ENCODE measurements at places on chromosomes 2 and 18. TPM values are rescaled to one million over a fixed set of nuclear protein-coding genes. Genes with fewer than 3 reads are reported as not detected.

MERTK gene
- total RNA-seq: 6.6 TPM

SERPINB4 gene
- total RNA-seq: not detected

DNA sequence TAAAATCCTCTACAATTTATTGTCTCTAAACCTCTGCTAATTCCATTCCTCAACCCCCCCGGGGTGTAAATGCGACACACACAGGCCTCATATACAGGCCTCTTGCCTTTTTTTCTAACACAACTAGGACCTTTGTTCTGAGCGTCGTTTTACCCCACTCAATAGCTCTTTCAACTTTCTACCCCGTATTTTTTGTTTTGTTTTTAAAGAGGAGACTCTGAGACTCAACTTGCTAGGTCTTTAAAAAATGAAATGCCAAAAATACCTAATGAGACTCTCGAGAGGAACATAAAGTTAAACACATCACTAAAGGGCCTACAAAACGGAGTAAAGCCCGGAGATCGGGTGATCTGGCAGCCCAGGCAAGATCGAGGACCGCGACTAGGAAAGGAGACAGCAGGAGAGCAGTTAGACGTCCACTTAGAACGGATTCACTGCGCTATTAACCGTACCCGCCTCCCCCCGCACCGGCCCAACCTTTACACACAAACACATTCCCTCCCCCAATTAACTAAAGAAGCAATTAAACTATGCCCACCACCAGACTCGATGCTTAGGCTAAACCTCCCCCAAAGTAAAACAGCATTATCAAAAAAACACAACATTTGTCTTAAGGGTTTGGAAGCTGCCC lies 1.7 kb downstream of the TRIP12 start:
- H3K4me1 ChIP-seq: no peaks in the 10 kb centered on the region
- peak overlapping the region; percentile 30 for H3K27ac ChIP-seq
- peak overlapping the region; percentile 85 for H3K4me3 ChIP-seq

DNA sequence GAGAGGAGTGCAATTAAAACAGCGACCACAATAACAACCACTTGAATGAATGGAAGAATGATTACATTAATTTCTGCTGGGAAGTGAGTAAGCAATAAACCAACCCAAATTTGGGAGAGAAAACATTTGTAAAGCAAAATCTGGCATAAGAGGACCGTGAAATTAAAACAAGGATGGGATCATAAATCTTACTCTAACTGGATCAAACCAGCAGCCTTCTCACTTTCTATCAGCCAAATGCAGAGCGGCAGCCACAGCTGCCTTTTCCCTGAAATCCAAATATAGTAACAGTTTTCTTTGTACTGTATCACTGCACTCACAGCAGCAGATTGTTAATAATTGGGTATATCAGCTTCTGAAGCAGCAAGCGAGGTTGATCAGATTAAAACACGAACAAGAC lies 245.2 kb upstream of the REG3G start:
- H3K27me3 ChIP-seq: no peaks in the 10 kb centered on the region
- DNase-seq: no peak
- H3K36me3 ChIP-seq: no peaks in the 10 kb centered on the region
- no peak overlapping the region for H3K4me3 ChIP-seq

ASB18 gene
- total RNA-seq: not detected

- no peaks in the 10 kb centered on the region for H3K27me3 ChIP-seq
- peaks cover 7% of the 10 kb centered on the region for H3K4me1 ChIP-seq
- no peak overlapping the region for H3K4me3 ChIP-seq
- peak; percentile 9 for DNase-seq
- H3K36me3 ChIP-seq: no peaks in the 10 kb centered on the region
- no peak overlapping the region for H3K27ac ChIP-seq
Measured at GRCh38 chr2:228615496-228615895, 434.0 kb upstream of the SPHKAP start.

DNA sequence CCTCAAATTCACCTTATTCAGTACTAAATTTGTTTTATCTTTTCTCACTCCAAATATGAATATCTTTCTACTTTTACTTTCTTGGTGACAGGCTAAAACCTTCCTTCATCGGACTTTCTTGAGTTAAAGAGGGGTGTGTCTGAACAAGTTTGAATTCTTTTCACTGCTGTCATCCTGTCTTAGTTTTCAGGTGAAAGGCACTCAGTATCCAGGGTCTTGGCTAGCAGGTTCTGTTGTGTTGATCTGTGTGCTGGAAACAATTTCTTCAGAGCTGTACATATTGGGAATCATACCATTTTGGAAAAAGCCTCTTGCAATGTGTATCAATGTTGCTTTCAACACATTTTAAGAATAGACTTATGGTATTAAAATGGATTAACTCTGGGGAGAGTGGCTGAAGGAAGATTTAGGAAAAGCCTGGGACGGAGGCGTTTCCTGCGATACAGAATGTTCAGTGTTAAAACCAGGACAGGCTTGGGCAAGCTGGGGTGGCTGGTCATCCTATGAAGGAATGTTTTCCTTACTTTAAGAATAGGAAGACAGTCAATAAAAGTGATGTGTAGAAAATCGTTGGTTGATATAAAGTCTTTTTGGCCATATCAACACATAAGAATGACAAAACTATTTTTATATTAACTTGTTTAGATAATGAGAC lies 350.7 kb upstream of the SPRED2 start:
- no peaks in the 10 kb centered on the region for H3K4me1 ChIP-seq
- no peak for DNase-seq
- H3K4me3 ChIP-seq: no peak overlapping the region
- no peaks in the 10 kb centered on the region for H3K27me3 ChIP-seq
- H3K36me3 ChIP-seq: no peaks in the 10 kb centered on the region
- H3K27ac ChIP-seq: no peak overlapping the region

MC2R gene
- total RNA-seq: not detected

GRCh38 chr18:74248189-74248588 lies 43.6 kb downstream of the CYB5A start:
- H3K27me3 ChIP-seq: no peaks in the 10 kb centered on the region
- H3K4me1 ChIP-seq: peaks cover 4% of the 10 kb centered on the region
- no peak for DNase-seq
- H3K27ac ChIP-seq: no peak overlapping the region

FSHR gene
- not detected for total RNA-seq

DNA sequence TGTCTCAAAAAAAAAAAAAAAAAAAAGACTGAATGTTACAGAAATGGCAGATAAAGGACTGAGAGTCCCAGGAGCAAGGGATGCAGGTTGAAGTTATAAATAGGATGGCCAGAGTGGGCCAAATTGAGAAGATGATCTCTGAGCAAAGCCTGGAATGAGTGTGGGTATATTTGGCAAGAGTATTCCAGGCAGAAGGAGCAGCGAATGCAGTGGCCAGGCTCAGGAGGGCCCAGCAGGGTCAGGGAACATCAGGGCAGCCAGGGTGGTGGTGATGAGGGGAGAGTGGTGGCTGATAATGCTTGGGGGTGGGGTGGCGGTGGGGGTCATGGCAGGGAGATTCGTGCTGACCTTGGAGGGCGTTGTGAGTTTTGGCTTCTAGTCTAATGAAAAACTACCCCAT lies 141.3 kb upstream of the AGAP1 start:
- H3K27ac ChIP-seq: no peak overlapping the region
- H3K36me3 ChIP-seq: no peaks in the 10 kb centered on the region
- DNase-seq: no peak
- H3K4me3 ChIP-seq: no peak overlapping the region
- H3K27me3 ChIP-seq: no peaks in the 10 kb centered on the region

- no peaks in the 10 kb centered on the region for H3K36me3 ChIP-seq
- no peak overlapping the region for H3K27ac ChIP-seq
- H3K27me3 ChIP-seq: no peaks in the 10 kb centered on the region
Measured at GRCh38 chr2:46173636-46174250, 123.5 kb upstream of the EPAS1 start.

DNA sequence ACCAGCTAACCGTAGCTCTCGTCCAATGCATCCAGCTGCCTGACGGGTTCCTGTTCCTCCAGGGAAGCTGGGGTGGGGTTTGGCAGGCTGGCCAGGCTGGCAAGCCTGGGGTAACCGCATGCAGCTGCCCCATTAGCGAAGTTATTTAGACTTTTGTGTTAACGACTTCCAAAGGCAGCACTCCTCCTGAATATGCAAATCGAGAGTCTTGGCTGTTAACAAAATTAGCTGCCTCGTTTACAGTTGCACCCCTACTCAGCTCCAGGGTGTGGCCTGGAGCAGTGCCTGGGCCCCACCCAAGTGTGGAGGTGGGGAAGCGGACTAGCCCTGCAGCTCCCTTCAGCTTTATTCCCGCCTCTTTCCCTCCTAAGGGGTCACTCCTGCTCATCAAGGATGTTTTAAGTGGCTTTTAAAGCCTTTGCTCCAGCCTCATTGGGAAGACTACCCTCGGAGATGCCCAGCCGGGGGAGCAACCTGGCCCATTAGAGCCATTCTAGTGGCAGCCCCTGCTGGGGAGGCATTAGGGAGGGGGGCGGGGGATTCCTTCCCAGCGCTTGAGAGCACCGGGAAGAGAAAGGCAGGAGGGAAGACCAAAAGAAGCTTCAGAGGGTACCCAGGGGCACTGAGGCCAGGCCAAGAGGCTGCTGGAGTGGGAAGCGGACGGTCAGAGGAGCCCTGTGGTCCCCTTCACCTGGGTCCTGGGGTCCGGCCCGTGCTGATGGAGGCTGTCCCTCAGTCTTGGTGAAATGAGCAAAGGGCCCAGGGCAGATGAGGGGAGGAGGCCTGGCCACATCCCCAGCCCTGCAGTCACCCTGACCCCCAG lies 204.1 kb downstream of the CELF4 start:
- H3K36me3 ChIP-seq: no peaks in the 10 kb centered on the region
- H3K27me3 ChIP-seq: no peaks in the 10 kb centered on the region
- no peak for DNase-seq

ALMS1 gene
- 12.3 TPM for total RNA-seq

DNA sequence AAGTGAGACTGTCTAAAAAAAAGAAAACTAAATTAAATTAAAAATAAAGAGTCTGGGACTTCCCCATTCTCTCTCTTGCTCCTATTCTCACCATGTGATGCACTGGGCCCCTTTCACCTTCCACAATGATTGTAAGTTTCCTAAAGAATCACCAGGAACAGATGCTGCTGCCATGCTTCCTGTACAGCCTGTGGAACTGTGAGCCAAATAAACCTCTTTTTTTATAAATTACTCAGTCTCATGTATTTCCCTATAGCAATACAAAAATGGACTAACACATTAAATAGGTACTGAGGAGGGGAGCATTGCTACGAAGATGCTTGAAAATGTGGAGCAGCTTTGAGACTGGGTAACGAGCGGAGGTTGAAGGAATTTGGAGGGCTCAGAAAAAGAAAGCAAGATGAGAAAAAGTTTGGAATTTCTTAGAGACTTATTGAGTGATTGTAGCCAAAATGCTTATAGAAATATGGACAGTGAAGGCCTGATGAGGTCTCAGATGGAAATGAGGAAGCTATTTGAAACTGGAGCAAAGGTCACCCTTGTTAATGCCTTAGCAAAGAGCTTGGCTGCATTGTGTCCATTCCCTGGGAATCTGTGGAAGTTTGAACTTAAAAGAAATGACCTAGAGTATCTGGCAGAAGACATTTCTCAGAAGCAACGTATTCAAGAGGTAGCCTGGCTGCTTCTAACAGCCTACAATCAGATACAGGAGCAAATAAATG lies 128.7 kb downstream of the EIPR1 start:
- no peak overlapping the region for H3K4me3 ChIP-seq
- no peaks in the 10 kb centered on the region for H3K36me3 ChIP-seq
- no peaks in the 10 kb centered on the region for H3K27me3 ChIP-seq
- no peak overlapping the region for H3K27ac ChIP-seq
- H3K4me1 ChIP-seq: no peaks in the 10 kb centered on the region

DNA sequence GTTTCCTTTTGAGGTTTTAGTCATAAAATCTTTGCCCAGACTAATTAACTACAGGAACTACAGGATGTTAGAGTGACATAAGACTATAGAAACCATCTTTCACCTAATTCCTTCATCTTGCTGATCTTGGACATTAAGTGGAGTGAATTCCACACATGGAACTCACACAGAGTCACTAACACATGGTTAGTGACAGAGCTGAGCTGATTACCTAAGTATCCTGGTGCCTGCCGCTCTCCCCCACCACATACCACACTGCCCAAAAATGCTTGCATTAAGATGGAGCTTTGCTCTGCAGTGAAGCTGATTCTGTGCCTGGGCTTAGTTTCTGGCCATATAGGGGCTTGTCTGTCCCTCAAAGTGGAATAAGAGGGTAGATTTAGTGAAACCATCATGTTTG lies 332.9 kb upstream of the NT5C1B start:
- DNase-seq: peak; percentile 66
- H3K36me3 ChIP-seq: no peaks in the 10 kb centered on the region
- H3K4me1 ChIP-seq: peaks cover 10% of the 10 kb centered on the region
- no peak overlapping the region for H3K27ac ChIP-seq

MC4R gene
- total RNA-seq: not detected

Data from fibroblast of lung (primary cell).